ENCODE measurements at places on chromosomes 16 and 17.

GRCh38 chr16:27892879-27893278 lies 170.6 kb downstream of the GSG1L start:
- no peak for DNase-seq

- no peak for DNase-seq
Measured at GRCh38 chr16:75916451-75916850, 190.2 kb upstream of the CPHXL start.

- DNase-seq, result no peak
Measured at GRCh38 chr16:52398021-52398420, 148.9 kb downstream of the TOX3 start.

GRCh38 chr16:22375117-22375962 lies 921 bp upstream of the CDR2 start:
- no peak for DNase-seq

DNA sequence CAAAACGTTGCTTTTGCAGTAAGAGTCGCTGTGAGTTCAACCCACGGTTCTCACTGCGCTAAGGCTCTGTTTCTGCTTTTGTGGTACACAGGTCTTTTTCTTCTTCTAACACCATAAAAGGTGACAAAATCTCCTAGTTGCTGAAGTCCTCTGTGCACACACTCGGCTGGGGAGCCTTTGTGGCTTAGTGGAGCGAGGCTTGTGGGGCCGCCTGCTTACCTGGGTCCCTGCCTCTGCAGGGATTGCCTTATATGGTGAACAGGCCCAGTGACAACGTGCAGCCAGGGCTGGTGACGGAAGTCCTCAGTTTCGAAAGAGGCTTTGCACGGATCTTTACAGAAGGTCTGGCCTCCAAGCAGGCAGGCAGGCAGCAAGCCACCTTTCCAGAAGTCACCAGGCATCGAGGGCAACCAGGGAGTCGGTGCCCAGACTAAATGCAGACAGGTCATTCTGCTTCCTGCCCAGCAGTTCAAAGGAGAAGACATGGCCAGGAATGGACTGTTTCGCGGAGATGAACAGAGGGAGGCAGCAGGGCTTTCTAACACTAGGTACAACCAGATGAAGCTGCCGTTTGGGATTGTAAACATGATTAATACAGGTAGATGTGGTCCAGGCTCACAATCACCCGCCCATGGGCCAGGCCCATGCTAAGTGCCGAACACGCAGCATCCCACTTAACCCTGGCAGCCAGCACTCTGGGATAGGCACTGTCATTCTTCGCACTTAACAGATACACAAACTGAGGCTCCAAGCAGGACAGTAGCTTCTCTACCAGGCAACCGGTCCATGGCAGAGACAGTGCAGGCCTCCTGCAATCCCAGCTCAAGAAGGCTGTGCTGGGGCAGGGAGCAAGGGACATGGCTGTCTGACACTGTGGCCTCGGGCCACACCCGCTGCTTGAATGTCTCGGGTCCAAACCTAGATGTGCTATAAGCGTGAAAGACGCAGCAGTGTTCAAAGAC lies 10.7 kb upstream of the MEAK7 start:
- DNase-seq, result peak; percentile 55

GRCh38 chr17:12227547-12227946 lies 206.9 kb downstream of the MAP2K4 start:
- no peak for DNase-seq

- no peak for DNase-seq
Measured at GRCh38 chr16:77723108-77723514, 797 bp downstream of the NUDT7 start.

- no peak for DNase-seq
Measured at GRCh38 chr17:78269955-78270381, 38.5 kb downstream of the TMEM235 start.

DNA sequence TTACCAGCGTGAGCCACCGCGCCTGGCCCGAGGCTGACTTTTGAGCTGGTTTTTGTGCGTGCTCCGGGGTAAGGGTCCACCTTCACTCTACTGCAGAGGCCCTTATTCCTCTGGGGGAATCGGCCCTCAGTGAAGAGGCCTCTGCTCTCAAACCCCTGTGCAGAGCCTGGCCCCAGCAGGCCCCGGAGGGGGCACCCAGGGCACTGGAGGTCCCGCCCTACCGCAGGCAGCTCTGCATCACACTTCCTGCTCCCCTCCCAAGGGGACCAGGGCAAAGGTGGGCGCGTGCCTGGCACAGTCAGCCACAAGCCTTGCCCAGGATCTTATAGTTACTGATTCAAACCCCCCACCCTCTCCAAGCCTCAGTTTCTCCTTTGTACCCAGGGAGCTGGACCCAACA lies 3.6 kb upstream of the UBE2I start:
- DNase-seq, result no peak

- no peak for DNase-seq
Measured at GRCh38 chr17:32267690-32268205, 2.1 kb downstream of the RHBDL3 start.

DNA sequence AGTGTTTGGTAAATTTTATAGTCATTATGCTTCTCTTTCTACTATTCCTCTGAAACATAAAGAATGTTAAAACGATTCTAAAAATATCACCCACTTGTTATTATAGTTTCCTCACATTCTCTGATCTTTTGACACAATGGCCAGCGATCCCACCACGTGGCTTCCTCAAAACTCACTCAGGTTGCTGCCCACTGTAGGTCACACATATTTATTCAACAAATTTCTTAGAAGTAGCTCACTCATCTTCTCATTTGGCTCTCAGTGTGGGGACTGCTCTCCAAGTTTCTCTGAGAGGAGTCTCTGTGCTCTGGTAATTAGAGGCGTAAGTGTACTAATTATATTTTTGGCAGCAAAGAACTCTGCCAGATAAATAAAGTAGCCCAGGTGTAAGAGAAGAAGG lies 465.4 kb downstream of the CDH11 start:
- DNase-seq, result no peak

DNA sequence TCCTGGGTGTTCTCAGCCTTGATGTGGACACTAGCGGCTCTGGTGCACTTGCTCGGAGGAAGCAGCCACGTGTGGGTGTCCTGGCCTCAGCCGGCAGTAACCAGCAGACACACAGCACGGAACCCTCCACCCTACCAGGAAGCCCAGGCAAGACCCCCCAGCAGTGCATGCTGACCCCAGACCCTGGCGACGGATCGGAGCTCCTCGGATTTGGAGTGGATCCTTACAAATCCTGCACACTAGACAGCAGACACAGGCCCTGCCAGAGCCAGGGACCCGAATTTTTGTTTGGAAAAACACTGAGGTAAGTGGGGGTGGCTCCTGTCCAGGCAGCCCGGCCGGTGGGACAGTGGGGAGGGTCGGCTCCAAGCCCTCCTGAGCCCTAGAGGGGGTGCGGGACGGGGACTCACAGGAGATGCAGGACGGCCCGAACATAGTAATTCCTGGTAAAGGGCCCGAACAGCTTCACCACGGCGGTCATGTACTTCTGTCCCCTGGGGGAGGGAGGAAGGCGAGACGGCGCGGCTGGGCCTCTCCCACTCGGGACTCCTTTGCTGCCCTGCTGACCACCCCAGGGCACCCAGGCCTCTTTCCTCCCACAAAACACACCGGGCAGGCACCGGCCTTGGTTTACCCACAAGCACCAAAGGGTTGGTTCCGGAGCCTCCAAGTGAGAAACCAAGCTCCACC lies 4.4 kb downstream of the CYBA start:
- DNase-seq, result no peak

DNA sequence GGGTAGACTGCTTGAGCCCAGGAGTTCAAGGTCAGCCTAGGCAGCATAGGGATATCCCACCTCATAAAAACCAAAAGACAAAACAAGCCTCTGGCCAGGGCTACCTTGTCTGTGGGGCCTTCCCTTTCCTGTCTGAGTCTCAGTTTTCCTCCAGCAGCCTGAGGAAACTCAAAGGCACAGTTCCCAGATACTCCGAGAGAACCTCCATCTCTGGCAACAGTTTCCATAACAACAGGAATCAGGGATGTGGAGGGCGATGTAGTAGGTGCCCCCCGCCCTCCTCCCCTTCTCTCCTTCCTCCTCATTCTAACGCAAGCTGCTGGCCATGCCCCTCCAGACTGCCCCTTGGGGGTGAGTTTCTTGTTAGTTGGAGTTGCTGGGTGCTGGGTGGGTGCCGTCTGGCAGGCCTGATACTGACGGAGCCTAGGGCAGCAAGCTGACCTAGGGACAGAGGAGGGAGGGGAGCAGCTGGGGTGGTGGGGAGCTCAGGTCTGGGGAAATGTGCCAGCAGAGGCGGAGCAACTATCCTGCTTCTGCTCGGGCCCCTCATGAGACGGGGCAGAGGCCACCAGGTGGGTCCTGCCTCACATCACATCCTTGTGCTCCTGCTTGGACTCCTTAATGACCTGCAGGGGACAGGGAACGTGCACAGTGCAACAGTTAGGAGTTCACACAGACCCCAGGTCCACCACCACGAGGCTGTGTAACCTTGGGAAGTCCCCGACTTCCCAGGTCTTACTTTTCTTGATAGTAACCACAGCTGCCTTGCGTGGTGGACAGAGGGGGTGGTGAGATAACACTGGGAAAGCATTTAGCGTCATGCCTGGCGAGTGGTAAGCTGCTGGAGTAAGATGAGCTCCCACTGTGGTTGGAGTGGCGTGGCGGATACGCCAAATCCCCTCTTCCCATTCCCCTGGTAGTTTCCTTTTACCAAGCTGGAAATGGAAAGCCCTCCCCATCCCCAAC lies 7.8 kb upstream of the EFTUD2 start:
- DNase-seq, result no peak

GRCh38 chr16:25366078-25366477 lies 108.4 kb upstream of the ZKSCAN2 start:
- no peak for DNase-seq

DNA sequence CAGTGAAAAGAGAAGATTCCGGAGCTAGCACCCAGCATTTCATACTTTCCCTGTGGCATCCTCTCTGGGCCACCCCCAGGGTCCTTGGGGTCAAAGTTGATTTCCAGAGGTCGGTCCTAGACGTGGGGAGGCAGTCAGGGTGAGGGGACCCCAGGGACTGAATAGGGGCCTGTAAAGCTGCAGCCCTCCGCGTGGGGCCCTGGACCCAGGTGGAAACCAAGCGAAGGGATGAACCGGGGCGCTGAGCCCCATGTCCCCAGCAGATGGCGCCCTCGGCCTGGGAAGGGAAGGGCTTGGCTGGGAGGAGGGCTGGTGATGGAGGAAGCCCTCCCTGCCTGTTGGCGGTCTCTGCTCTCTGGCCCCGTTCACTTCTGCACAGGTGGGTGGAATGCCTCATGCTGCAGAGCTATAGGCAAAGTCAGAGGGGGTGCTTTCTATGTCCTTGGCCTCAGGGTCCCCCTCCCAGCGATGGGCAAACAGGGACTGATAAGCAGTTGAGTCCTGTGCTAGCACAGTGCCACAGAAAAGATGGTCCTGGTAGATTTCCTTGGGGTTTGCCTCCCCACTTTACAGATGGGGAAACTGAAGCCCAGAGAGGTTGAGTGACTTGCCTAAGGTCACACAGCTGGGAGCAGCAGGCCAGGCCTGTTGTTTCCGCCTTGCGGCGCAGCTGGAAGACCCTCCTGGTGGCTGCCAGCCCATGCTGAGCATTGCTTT lies 163.4 kb upstream of the CIBAR2 start:
- DNase-seq, result peak; percentile 25

- no peak for DNase-seq
Measured at GRCh38 chr17:47916489-47917208, 20.6 kb downstream of the SP2 start.

Data from stimulated activated CD8-positive, alpha-beta memory T cell treated with anti-CD3 and anti-CD28 coated beads, Interleukin-7, amount 100 ng/mL, for 1 hour (primary cell).